ENCODE measurements at places on chromosomes 2 and 18.

DNA sequence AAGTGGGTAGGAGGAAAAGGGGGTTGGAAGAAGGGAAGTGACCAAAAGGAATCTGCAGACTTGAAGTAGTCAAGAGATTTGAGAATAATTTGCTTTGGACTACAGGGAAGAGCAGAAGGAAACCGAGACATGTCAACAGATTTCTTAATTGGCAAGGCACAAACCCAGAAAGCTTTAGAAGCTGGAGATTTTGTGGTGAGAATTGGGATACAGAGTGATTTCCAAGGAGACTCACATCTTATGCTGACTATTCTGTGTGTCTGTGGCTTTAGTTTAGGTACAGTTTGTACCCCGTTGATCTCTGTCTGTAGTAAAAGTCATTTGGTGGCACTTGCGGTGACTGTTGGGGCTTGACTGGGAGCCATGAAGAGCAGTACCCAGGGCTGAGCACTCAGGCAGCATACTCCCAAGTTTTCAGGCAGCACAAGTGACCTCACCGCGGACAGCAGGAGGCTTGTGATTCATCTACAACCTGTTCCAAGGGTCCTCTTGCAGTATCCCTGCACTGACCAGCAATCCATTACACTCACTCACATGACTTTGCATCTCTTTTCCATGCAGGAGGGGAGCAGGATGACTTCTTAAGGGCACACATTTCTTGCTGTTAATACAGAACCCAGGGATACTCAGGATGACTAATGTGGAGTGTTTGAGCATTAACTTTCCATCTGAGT lies 97.1 kb upstream of the TNP1 start:
- DNase-seq, result no peak

- DNase-seq, result no peak
These were observed 48.1 kb downstream of the CYTIP start for GRCh38 chr2:157395811-157396210.

- no peak for DNase-seq
These were observed 37.1 kb downstream of the TEX51 start for GRCh38 chr2:126935774-126936173.

DNA sequence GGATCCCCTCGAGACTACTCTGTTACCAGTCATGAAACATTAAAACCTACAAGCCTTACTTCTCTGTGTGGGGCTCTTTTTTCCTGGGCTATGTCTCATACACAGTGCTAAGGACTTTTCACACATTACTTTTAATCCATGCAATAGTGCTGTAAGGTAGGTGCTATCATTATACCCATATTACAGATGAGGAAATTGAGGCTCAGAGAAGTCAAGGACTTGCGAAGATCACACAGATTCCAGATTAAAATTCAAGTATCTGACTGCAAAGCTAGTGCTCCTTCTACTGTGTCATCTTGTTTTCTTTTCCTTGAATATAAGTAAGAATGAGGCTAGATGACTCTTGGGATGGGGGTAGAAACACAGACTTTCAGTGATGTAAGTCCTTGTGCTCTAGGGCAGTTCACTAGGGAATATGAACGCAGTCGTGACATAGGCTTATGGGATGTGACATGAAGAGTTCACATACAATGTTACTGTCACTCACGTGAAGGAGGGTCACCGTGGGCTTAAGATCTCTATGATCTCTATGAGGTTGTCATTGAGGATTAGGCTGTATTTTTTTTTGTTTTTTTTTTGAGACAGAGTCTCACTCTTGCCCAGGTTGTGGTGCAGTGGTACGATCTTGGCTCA lies 7.0 kb upstream of the DGUOK start:
- DNase-seq, result no peak

- DNase-seq, result no peak
These were observed 154.1 kb upstream of the SH3BP4 start for GRCh38 chr2:234797566-234798250.

DNA sequence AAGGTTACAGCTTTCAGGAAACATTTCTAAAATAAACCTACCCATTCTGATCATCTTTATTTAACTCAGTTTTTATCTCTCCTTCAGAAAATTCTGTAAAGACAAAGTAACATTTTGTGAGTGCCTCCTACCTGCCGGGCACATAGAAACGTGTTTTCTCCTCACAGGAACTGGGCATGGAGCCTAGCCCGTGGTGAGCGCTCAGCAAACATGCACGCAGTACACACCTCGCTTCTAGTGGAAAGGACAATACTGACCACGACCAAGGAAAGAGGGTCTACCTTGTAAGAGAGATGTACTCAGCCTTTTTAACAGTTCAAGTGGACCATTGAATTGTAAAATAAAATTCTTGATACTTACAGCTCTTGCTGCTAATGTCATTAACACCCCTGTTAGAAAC lies 24.8 kb upstream of the KIDINS220 start:
- DNase-seq, result no peak

GRCh38 chr2:208033701-208034502 lies 8.6 kb upstream of the PLEKHM3 start:
- peak; percentile 26 for DNase-seq

GRCh38 chr2:108288534-108289106 lies at the start of gene SULT1C2:
SULT1C2 (plus strand) TSS chr2:108288895; CDS start chr2:108293668, 4,773 bp downstream.
- peak; percentile 9 for DNase-seq

GRCh38 chr2:7972670-7973069 lies 709.2 kb upstream of the ID2 start:
- no peak for DNase-seq

GRCh38 chr18:42174909-42175308 lies 219.9 kb downstream of the PIK3C3 start:
- peak; percentile 46 for DNase-seq

- no peak for DNase-seq
These were observed 37.4 kb upstream of the FAP start for GRCh38 chr2:162280654-162281053.

DNA sequence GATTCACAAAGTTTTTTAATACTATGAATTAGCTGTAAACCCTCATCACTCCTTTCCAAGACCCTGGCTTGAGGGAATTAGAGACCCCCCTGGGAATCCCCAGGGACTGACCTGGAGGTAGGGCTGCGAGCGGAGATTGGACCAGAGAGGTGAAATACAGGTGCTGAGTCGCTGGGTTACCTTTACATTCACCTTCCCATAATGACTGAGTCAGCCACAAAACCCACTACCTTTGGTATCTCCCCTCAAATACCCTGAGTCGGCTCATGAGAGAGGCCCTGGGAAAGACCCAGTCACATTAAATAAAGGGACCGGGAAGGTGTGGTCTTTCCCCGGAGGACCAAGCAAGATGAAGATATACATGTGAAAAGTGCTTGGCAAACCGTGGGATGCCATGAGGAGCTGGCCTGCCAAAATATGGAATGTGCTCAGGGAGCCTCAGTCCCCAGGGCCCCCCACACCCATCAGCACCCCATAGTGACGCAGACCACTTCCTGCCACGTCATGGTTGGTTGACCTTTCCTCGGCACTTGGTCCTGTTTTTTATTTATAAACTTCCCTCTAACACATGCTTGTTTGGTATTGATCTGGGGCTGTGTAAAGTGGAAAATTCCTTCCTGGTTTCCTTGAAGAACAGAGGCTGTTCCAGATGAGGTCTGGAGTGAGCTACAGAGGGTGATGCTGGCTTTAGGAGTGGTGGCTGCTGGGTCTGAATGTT lies 51.4 kb downstream of the IL1RL2 start:
- no peak for DNase-seq

DNA sequence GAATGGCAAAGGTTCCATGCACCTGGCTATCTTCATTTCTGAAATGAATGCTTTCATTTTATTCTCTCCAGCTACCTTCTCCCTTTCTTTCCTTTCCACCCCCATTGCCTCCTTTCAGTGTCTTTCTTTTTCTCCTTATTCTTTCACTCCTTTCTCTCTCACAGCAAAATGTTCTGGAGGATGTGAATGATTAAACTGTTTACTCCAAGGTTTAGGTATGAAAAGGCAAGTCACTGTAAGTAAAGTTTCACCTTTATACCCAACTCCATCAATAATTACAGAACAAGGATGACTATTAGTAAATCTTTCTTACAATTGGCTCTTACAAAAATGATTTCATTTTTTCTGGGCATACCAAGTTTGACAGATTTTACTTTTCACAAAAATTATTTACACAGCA lies 4.3 kb downstream of the PAX8 start:
- no peak for DNase-seq

GRCh38 chr2:121539750-121540469 lies 9.2 kb downstream of the RNU4ATAC start:
- DNase-seq, result no peak

DNA sequence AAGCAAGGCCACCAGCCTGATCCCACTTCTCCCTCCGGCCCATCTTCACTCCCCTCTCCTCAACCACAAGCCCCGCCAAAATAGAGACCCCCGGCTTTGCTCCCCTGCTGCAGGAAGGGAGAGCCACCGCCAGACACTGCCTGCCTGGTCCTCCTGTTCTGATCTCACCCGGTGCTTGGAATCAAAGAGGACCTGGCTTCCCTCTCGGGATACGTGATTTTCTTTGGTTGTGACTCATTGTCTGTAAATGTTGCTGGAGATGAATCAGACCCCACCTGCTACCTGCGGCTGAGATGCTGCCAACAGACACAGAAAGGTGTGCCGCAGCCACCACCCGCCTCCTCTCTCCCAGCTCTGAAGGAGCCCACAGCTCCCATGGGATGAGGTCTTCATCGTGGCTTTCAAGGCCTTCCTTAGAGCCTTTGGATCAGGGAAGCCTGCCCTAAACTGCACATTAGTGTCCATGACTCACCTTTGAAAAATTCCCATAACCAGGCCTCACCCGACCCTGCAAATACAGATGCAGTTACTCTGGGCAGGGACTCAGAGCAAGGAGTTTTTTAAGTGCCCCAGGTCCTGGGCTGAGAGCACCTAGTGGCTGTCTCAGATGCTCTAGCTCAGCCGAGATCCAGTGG lies 79.4 kb upstream of the ZNF532 start:
- peak; percentile 47 for DNase-seq

DNA sequence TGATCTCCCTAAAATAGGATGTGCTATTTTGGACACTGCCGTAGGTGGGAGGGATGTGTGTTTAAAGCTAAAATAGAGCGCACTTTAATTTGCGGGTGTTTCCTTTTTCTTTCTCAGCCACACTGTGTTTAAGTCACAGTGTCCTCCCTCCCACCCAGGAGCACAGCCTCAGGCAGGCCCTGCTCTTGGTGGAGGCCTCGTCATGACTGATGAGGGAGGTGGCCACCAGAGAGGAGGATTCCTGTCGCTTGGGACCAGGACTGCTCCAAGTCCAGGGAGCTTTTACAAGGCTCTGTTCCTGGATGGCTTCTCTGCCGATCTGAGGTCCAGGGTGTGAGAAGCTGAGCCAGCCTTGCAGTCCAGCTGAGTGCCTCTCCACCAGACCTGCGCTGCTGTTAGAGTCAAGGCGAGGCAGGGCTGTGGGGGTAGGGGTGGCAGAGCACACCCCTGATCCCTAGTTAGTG lies 33.5 kb downstream of the INPP4A start:
- DNase-seq, result no peak

- no peak for DNase-seq
These were observed 50.5 kb upstream of the HPCAL1 start for GRCh38 chr2:10252224-10252623.

- no peak for DNase-seq
These were observed 18.9 kb upstream of the RBMS1 start for GRCh38 chr2:160512491-160512890.

DNA sequence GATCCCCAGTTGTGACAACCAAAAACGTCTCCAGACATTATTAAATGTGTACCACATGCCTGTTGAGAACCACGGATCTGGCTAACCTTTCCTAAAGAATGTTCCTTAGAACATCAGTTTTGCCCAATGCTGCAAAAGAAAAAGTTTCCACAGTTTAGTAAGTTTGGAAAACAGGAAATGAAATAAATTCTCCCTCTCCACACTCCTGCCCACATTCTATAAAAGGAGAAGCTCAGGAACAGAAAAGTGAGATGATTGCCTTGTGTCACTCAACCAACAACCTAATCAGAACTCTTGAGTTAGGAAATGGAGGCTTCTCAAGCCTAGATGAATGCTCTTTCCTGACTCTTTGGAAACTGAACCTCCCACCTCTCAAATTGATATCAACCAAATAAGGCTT lies 56.1 kb upstream of the NFE2L2 start:
- DNase-seq, result no peak

- no peak for DNase-seq
These were observed 6.8 kb upstream of the CCNYL1 start for GRCh38 chr2:207704671-207705070.

GRCh38 chr2:221380686-221381085 lies 191.4 kb downstream of the EPHA4 start:
- no peak for DNase-seq

- no peak for DNase-seq
These were observed 484.5 kb upstream of the ZNF804A start for GRCh38 chr2:184113696-184114403.

DNA sequence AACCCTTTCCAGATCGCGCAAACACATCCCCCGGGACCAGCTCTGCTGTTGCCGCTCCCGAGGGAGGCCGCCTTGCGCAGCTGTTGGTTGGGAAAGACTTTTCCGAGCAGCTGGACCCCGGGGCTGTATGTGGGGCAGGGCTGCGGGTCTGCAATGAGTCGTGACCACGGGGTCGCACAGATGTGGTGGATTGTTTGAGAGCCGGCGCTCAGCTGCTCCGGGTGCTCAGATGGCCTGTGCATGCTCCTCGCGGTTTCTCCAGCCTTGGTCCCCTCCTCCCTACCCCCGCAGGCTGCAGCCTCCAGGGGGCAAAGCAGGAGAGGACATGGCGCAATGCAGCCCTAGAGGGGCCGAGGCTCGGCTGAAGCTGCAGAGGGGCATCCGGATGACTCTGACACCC lies 105.2 kb upstream of the OTOS start:
- DNase-seq, result no peak

DNA sequence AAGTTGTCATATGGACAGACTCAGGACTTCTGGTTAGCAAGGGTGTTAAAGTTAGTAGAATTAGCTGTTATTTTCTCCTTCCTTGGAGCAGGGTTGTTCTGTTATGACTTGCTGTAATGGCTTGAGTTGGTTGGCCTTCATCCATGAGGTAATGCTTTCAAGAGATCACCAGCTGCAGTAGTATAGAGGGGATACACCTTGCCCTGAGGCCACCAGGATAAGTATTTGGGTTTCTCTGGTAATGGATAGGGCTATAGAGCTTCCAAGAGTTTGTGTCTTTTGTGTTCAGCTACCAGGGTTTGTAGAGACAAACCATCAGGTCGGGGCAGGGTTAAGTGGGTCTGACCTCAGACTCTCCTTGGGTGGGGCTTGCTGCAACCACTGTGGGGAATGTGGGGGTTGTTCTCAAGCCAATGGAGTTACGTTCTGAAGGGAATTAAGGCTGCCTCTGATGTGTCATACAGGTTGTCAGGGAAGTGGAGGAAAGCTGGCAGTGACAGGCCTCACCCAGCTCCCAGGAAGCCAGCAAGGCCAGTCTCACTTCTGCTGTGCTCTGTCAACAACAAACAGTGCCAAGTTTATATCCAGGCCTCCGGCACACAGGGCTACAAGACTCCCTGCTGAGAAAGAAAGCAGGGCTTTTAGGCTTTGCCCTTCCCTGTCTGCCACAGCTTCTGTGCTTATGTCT lies 356.6 kb downstream of the SPAG16 start:
- peak; percentile 5 for DNase-seq
